Stimulated activated CD8-positive, alpha-beta memory T cell treated with anti-CD3 and anti-CD28 coated beads, Interleukin-7, amount 100 ng/mL, for 1 hour (primary cell): ENCODE measurements at places on chromosomes 12 and 14.

GRCh38 chr14:33836203-33836899, 114.5 kb downstream of the EGLN3 start:
- DNase-seq: no peak

DNA sequence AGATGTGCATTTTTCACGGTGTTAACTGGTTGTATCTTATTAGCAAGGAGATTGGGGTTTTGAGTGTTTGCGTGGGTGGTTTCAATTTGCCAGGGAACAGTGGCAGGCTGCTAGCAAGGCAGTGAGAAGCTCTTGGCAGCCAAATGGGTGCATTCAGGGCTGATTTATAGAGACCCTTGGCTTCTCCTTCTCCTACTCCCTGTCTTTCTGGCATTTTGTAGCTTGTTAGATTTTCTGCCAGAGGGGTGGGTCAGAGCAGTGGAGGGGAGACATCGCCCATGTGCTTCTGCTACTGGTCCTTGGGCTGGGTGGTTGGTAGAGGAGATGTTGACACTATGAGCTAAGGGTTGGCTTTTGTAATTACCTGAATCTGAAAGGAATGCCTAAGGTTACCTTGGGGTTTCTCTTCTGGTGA, 9.6 kb downstream of the CALM1 start:
- DNase-seq: no peak

- no peak for DNase-seq
These were observed 12.4 kb downstream of the IL22 start for GRCh38 chr12:68240975-68241374.

DNA sequence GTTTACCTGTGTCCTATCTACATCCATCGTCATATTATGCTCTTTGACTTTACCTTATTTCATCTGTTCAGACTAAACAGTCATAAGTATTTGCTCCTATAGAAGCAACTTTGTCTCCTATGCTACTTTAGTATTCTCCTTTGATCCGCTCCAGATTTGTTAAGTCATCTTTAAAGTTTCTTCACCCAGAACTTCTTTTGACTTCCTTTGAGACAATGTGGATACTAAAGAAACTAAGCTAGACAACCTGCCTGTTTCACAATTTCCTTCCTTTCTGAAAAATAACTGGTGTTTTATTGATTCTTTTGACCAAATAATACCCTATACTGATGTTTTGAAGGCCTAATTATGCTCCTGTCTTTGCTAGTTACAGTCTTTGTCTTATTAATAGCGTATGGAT, 30.0 kb upstream of the LRRK2 start:
- no peak for DNase-seq
